ENCODE measurements at places on chromosomes 12 and 14.

DNA sequence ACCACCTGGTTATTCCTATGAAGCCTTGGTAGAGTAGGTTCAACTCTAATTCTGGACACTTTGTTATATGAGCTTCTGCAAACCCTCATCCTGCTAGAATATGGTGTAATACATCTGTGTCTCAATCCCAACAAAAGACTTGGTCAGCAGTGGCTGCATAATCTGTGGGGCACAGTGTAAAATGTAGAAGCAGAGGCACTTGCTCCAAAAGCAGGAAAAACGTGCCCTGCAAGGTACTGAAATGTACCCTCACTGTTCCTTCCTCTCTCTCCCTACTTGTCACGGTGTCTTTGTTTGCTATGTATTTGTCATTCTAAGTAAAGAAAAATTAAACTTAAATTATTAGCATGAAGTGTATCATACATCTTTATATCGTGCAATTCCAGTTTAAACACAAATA lies 267.9 kb downstream of the BCL11B start:
- no peak for DNase-seq

DNA sequence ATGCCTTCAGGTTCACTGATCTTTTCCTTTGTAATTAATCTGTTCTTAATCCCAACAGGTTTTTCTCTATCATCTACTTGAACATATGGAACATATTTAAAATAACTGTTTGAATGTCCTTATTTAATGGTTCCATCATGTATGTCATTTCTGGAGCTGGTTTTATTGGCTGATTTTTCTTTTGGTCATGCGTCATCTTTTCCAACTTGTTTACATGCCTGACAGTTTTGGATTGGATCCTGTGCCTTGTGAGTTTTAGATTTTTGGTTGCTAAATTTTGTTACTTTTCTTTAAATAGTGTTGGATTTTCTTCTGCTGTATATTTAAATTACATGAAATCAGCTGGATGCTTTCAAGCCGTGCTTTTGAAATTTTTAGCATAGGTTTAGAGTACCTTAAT lies 237.3 kb upstream of the DAAM1 start:
- no peak for DNase-seq

GRCh38 chr12:75315518-75315917 lies 14.6 kb downstream of the CAPS2 start:
- peak; percentile 60 for DNase-seq

DNA sequence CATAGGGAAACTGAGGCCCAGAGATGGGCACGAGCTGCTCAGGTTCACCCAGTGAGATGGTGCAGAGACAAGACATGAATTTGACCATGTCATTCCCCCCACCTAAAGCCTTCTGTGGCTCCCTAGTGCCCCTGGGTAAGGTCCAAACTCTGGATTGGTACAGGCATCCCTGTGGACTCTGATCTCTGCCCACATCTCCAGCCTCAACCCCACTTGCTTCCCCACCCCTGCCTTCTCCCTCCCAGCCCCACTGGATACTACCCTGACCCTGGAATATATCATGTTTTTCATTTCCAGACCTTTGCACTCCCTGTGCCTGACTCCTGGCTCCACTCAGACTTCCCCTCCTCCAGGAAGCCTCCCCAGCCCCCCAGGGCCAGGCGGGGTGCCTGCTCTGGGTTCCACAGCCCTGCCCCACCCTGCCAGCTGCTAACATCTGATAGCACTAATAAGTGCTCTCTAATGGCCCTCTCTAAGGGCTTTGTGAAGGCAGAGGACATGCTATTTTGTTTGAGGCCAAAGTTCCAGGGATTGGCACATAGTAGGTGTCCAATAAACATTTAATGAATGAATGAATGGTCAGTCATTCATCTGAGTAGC lies 1.1 kb upstream of the SDSL start:
- DNase-seq = no peak

DNA sequence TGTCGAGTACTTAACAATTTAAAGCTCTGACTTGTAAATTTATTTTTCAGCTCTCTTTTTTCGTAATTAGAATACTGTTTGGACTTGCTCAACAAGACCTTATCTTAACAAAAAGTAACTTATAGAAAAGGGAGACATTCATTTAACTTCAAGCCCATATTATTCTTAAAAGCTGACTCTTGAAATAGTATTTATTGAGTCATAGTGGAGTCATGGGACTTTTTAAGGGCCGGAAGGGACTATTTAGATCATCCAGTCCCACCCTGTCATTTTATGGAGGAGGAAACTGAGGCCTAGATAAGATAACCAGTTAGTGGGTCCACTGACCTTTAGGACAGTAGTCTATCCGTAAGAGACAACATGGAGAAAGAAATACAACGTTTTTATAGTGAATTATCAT lies 1.5 kb downstream of the RAP1B start:
- DNase-seq = peak; percentile 39

DNA sequence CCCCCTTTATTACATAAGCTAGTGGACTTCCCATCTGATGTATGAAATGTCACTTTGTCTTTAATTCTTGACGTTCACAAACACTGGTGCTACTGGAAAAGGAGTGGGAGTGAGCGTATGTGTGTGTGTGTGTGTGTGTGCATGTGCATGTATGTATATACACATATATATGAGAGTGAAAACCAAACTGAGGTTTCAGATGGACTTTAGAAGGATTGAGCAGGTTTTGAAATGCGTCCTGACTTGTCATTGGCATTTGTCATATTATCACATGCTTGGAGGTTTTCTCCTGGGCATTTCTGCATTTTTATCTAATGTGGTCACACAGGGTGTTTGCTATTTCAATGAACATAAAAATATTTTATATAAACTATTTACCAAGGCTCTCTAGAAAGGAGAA lies 1085.9 kb downstream of the BCL11B start:
- DNase-seq = no peak

GRCh38 chr12:1801303-1801975 lies 18.9 kb upstream of the LRTM2 start:
- DNase-seq = no peak

DNA sequence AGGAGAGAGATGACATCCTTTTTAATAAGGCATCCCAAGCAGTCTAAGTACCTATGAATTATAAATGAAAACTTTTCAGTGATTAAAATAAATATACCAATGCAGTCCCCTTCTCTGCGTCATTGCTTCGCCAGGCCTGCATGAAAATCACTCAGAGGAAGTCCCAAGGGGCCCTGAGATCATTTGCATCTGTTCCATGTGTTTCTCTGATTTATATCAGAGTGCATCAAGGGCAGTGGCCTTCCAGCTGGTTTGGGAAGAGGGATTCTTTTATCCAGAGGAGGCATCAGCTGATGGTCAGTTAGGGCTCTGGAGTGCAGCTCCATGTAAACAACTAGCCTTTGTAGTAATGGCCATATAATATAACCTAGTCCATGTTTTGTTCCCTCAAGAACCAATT lies 210.1 kb downstream of the RGS6 start:
- DNase-seq = no peak

GRCh38 chr12:51863933-51864832 lies 15.7 kb upstream of the FIGNL2 start:
- DNase-seq = no peak

DNA sequence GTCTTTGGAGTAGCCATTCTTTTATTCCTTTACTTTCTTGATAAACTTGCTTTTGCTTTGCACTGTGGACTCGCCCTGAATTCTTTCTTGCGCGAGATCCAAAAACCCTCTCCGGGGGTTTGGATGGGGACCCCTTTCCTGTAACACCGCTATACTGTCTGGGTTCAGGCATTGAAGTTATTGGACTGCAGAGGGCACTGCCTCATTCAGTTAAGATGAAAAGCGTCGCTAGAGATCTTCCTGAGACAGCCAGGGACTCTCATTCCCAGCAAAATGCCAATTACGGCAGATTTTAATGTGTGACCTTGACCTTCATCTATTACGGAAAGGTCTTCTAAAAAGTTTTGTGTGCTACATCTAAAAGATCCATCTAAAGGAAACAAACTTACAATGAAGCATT lies 17.3 kb upstream of the RIMKLB start:
- no peak for DNase-seq

DNA sequence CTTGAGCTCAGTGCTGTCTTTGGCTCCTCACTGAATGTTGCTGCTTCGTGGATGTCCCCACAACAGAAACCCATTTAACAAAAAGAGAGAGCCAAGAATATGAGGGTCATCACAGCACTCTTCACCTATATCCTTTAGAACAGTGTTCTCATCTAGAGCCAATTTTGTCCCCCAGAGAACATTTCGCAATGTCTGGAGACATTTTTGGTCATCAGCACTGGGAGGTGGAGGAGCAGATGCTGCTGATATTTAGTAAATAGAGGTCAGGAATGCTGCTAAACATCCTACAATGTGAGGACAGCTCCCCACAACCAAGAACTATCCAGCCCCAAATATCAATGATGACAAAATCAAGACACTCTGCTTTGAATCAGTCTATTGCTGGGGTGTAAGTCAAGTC lies 92.5 kb downstream of the BBS10 start:
- no peak for DNase-seq

Data from A172 (cell line).